ENCODE measurements at places on chromosomes 1 and 21. TPM values are rescaled to one million over a fixed set of nuclear protein-coding genes. Genes with fewer than 3 reads are reported as not detected.
A peak's percentile ranks its signal among the peaks of the same experiment; 100 is the strongest.

DNA sequence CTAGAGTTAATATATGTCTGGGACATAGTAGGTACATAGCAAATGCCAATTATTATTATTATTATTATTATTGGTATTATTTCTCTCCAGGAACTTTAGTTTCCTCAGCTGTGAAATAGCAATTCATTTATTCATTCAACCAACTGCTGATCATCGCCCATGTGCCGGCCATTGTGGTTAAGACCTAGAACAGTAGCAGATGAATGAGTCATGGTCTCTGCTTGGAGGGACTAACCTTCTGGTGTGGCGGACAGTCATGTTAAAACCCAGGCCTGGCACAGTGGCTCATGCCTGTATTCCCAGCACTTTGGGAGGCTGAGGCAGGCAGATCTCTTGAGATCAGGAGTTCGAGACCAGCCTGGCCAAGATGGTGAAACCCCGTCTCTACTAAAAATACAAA lies 23.8 kb upstream of the LDLRAP1 start:
- DNase-seq, result no peak

DNA sequence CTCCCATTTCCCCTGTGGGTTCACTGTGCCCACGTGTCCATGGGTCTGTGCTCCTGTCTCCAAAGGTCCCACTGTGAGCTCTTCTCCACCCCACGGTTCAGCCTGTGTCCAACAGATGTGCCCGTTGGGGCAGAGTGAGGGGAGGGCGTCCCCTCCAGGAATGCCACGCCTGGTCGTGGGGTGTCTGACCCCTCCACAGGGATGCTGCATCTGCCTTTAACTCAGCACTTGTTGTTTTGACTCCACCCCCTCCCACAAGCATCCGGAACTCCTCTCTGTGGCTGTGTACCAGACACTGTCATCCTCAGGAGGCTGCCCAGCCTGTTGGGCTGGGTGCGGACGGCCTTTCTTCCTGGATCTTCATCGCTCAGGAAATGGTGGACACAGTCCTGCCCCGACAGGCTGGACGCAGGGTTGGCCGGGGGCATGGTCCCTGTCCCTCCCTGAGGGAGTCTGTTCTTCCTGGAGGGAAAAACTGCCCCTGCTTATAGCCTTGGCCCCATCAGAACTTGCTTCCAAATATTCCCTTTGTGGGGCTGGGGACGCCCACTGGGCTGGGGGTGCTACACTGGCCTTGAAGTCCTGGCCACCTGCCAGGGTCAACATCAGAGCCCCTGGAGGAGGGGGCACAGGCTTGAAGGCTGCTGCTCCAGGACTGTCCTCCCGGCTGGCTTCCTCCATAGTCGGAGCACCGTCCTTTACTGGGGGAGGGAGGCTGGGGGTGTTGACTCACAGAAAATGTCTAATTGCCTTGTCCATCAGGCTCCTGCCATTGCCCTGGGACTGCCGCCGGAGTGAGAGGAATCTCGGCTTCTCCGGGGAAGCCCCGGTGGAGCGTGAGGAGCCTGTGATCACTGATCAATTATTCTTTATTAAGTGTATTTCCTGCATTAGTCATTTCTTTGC lies 182.0 kb upstream of the C1orf174 start:
- no peak for DNase-seq

DNA sequence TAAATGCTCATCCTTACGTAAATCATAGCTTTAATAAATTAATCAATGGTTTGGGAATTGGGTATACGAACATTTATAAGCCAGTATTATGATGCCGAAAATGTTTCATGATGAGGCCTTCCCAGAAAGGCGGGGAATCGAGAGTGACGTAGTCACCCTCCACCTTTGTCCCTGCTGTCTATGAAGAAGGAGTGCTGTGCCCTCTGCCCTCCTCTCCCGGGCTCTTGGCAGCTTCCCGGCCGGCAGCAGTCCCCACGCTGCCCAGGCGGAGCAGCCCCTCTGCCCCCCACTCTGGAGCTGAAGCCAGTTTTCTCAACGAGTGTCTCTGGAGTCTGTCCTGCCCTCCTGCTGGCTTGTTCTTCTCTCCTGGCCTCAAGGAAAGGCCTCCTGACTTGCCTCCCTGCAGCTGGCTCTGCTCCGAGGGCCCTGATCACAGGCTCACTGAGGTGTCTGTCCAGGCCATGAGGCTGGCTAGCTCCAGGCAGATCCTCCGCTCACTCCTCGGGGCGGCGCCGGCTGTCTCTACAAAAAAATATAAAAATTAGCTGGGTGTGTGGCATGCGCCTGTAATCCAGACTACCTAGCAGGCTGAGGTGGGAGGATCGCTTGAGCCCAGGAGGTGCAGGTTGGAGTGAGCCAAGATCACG lies 150.7 kb upstream of the COL6A1 start:
- DNase-seq, result no peak

GRCh38 chr1:222909586-222909985 lies 94.7 kb downstream of the DISP1 start:
- no peak for DNase-seq

Gene GBP7
- 0.20 TPM for total RNA-seq

Gene SLFNL1
- 0.22 TPM for total RNA-seq

- DNase-seq, result no peak
These were observed 85.5 kb downstream of the CLIC4 start for GRCh38 chr1:24830680-24831272.

Gene FAAH
- 4.7 TPM for total RNA-seq

DNA sequence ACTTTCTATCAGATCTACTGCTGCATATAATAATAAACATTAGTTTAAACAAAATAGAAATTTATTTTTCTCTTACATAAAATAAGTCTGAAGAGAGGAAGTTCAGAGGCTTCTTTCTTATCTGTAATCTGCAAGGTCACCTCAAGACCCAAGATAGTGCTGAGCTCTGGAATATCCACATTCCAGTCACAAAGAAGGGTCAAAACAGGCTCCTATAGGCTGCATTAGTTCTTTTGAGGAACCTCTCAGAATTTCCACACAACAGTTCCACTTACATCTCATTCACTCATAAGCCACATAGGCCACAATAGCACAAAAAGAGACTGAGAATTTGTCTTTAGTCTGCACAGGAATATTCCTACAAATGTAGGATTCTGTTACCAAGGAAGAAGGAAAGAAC lies 15.4 kb downstream of the DYNLT5 start:
- no peak for DNase-seq

Gene ECE1
- 118 TPM for total RNA-seq

Gene EVI5
- 25.7 TPM for total RNA-seq

- DNase-seq, result peak; percentile 49
These were observed 749 bp upstream of the PEX11B start for GRCh38 chr1:145918992-145919939.

Gene UBASH3A
- total RNA-seq, result 48.7 TPM

Gene CHRM3
- total RNA-seq, result 0.36 TPM

Data from activated CD8-positive, alpha-beta T cell treated with anti-CD3 and anti-CD28 coated beads for 36 hours (primary cell).